ENCODE measurements at places on chromosomes 1 and 21.

DNA sequence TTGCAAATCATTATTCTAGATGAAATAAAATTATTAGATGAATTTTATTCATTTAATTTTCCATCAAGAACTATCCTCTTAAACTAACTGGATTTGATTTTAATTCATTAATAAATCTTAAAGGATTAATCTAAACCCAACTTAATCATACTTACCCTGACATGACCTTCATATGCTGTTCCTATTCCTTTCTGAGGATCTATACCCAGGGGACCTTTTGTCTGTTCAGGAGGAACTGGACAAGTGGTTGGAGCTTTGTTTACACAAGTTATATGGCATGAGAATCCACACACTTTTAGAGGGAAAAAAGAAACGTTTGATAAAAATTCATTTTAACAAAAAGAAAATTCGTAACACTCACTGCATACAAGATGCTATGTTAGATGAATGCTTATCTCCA, 95.2 kb downstream of the COQ8A start:
- DNase-seq = no peak

DNA sequence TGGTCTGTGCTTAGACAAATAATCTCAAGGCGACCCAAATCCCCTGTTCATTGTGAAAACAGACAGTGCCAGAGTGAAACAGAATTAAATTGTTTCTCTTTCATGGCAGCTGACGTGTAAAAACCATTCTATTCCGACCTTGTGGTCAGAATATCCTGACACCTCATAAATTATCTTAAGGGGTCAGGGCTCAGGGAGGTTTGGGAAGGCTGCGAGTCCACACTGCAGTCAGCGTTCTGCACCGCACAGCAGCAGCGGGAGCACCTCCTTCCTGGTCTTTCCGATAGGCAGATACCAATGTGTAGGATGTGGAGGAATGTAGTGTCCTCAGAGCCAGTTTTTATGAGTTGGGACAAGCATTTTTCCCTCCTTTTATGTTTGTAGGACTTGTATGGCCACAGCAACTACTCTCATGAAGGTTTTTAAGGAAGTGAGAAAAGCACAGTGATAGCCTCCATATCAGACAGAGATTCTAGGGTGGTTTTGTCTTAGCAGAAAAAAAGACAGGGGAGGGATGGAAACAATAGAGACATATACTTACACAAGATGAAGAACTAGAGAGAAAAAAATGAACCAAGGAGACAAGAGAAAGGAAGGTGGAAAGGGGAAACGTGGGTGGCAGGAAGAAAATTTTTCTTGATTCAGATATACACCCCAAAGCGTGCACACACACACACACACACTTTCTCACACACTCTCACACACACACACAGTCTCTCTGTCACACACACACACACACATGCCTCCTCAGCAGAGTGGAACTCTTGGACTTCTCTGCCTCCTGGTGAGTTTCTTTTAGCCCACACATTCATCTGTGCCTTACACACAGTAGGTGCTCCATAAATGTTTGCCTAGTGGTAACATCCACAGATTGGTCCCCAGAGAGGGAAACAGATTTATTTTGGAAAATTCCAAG, 68.6 kb downstream of the NTMT2 start:
- DNase-seq = no peak

DNA sequence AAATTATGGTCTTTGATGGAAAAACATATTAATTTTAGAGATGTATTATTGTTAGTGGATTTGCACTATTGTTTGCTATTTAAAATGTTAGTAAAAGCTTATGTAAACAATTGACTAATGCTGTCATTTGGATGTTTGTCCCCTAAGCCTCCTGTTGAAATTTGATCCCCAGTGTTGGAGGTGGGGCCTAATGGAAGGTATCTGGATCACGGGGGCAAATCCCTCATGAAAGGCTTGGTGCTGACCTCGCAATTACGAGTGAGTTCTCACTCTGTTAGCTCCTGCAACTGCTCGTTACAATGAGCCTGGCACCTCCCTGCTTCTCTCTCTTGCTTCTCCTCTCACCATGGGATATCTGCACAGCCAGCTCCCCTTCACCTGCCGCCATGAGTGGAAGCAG, 14.3 kb downstream of the TMEM35B start:
- DNase-seq = no peak

DNA sequence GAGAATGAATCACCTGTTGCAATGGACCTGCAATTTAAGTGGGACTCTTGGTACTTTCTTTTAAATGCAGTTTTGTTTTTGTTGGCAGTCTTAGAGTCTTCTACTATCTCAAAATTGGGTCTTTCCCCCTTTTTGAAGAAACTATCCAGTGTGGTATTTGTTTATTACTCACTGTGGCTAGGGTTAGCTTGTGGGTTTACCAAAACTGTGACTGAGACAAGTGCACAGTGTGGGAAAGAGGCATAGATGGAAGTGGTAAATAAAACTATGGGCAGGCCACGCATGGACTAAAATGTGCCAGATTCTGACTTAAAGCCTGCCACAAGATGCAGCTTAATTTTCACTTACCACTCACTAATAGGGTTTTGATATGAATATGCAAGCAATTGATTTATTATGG, 1441.7 kb downstream of the PLA2G4A start:
- DNase-seq = no peak

DNA sequence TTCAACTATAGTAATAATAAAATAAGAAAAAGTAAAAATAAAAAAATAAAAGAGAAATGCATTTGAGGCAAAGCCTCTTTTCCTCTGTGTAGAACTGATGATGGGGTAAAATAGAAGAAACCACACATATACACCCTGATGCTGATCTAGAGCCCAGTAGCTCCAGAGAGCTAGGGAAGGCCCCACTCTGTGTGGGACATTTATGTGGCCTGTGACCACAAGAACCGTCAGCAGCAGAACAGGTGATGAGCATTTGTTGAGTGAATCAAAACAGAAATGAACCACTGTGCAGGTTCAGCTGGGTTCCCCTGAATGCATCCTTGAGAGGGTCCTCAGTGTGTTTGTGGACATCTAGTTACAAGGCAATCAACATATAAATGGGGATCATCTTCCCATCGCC, 221.8 kb upstream of the HOOK1 start:
- no peak for DNase-seq

- DNase-seq = peak; percentile 4
These were observed 456 bp downstream of the PTPN14 start for GRCh38 chr1:214550857-214551435.

DNA sequence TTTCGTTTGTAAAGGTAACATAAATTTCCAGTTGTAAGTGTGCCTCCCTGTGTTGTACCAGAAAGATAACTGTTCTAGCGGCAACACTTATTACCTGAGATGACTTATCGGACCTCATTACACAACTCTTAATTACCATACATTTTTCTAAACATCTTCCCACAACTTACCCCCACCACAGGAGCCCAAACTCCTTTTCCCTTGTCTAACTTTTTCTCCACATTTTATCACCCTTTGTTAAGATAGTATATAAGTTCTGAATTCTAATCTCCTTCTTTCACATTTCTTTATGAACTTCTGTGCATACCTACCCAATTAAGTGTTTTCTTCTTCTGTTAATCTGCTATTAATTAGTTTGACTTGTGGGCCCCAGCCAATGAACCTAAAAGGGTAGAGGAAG, 143.7 kb upstream of the CAMK1G start:
- DNase-seq = no peak
